Right renal pelvis (tissue), 4 donors: ENCODE measurements at places on chromosomes 6 and 20. TPM values are rescaled to one million over a fixed set of nuclear protein-coding genes. Genes with fewer than 3 reads are reported as not detected.

DNA sequence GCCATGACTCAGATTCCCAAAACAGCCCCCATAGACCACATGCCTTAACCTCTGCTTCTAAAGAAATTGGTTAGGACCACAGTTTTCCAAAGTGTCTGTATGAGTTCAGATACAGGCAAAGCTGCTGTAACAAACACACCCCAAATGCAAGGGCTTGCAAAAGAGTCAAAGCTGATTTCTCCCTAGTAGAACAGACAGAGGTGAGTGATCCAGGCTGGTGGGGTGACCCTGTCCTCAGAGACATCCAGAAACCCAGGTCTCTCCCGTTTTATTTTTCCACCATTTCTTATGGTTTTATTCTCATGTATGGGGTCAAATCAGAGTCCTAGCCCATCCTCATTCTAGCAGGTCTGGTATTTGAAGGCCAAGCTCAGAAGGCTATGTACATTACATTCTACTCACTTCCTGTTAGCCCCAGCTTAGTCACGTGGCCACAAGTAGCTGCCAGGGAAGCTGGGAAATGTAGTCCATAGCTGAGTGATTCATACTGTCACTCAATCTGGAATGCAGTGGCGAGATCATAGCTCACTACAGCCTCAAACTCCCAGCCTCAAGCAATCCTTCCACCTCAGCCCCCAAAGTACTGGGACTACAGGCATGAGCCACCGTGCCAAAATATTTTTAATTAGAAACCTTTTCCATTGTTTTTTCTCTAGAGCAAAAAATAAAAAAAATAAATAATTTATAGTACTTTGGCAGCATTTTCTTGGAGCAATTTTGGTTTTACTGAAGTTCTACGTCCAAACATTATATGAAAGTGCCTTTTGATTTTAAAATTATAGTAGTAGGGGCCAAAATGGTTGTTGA, 175.2 kb downstream of the ZMYND8 start:
- no peak for DNase-seq

SULF2 gene
- 77.9 TPM for polyA plus RNA-seq

- DNase-seq: no peak
Observed at GRCh38 chr20:37381621-37382471, 35.9 kb downstream of the SRC start.

DNA sequence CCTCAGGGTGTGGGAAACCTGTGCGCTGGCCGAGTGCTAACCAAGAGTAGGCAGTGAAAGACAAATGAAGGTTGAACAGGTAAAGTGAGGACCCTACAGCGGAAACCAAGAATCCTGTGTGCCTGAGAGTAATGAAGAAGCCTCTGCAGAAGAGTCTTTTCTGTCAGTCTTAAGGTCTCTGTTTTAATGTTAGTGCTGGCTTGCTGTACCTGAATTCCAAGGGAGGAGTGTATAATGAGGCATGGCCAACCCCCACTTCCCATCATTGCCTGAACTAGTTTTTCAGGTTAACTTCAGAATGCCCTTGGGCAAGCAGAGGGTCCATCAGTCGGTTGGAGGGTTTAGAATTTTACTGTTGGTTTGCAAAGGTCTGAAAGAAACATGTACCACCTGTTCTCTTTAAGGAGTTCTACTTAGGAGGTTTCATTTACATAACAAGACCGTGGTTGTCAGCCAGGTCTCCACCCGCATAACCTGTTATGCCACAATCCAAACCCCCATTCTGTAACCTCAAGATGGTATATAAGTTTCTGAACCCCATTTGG, 589 bp upstream of the PDCD2 start:
- DNase-seq: peak; percentile 26

FNDC1 gene
- polyA plus RNA-seq: 7.6 TPM

DNA sequence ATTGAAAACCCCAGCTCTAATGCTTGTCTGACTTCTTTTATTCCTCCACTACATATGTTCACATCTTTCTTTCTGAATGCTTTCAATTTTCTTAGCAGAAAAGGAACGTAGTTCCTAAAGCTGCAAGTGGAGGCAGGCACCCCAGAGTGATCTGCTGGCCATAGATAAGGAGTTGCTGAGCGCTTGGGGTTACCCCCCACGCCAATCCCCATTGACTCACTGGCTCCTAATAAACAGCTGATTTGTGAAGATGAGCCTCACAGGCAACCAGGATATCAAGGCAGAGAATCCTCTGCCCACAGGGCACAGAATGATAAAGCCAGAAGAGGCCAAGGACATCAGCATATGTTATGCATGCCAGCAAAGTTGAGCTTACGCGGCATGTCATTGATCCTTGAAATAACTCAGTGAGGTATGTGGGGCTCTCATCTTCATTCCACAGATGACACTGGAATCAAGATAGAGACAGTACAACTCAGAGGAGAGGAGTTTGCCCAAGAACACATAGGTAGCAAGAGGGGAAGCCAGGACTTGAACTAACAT, 129.1 kb upstream of the PTPRT start:
- DNase-seq: no peak

DNA sequence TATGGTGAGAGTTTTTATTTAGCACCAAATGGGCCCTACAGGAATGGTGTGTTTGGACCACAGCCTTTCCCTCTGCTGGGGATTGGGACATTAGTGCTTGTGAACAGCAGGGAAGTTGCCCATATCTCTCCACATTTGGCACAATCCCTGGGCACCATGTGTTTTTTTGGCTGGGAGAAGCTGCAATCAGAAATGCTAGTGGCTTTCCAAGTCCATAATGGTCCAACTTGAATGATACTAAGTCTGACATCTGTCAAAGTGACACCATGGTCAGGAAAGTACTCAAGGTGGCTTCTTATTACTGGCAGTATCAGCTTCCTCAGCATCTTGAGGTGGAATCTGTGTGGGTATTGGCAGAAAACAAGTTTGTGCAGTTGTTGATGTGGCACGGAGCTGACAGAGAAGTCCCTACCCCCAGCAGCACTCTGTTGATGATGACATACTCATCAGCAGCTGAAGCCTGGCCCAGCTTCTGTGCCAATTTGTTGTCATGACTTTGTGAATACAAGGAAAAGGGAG, 53.0 kb downstream of the SASH1 start:
- DNase-seq: no peak

HSPA1L gene
- polyA plus RNA-seq: 3.9 TPM

DNA sequence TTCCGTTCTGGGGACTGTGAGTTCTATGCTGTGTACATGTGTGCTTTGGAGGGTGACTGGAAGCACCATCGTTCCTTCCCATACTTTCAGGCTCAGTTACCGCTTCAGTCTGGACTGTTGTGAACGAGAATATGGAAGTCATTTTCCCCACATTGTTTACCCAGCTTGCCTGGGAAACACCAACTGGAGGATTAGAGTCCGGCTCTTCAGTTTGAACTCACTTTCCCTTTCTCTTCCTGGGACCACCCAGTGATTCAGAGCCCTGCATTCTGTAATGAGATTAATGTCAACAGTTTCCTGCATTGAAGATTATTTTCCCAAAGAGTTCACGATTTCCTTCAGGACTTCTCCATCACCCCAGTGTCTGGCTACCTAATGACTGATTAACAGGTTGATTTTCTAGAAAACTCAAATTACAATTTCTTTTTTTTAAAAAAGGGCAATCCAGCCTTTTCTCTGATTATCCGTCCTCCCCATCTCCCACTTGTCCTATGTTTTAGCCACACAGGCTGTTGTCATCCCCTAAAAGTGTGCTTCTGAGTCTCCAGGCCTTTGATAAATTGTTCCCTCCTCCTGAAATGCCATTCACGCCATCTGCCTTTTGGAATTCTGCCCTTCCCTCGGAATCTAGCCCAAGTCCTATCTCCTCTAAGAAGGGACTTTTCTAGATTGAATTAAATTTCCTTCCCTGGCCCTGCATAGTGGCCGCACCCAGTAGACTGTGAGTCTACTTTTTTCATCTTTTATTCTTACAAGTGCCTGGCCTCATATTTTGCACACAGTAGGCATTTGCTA, 3.3 kb upstream of the TAGAP start:
- no peak for DNase-seq

CPNE5 gene
- 12.5 TPM for polyA plus RNA-seq

VSX1 gene
- polyA plus RNA-seq: not detected

DNA sequence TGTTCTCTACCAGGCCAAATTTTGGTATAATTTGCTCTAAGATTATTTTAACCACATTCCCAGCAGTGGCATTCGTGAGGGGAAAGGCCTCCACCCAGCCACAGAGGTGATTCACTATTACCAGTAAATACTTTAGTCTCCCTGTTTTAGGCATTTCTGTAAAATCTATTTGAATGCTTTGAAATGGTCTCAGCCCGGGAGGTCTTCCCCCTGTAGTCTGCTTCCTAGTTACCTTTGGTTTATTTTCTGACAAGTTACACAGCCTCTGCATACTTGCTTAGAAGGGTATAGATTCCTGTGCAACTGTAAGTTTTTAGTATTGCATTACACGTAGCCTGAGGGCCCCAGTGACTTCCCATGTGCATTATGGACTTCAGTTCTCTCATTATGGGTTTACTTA, 248.7 kb downstream of the C6orf118 start:
- DNase-seq: no peak
